ENCODE measurements at places on chromosomes 12 and 14. TPM values are rescaled to one million over a fixed set of nuclear protein-coding genes. Genes with fewer than 3 reads are reported as not detected.
A peak's percentile ranks its signal among the peaks of the same experiment; 100 is the strongest.

DNA sequence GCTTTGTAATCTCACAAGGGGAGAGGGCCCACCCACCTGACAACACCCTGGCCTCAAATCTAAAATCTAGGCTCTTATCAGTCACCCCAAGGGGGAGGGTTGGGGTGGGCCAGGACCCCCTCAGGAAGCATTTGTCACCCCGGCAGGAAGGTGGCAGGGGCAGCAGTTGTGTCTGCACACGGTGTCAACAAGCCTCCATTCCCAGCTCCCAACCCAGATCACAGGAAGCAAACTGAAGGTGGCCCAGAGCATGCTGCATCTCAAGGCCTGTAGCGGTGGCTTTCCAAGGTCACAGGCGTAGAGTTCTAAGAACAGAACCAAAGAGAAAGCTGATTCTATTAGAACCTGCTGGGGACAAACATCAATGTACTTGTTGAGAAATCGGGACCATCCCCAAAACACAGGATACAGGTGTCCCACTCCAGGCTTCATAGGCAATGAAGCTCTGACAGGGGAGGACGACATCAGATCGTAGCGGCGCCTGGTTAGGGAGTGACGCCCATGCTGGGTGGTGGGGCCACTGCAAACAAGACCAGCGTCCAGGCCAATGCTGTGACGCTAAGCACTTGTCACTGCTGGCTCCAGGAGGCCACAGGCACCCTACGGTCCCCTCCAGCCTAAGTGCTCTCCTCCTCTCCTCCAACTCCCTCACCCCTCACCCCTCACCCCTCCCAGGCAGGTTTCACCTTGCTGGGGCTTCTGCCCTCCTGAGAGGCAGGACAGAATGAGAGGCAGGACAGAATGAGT lies 52.9 kb downstream of the CCDC88C start:
- DNase-seq = no peak

The OR2AP1 gene
- total RNA-seq = not detected

DNA sequence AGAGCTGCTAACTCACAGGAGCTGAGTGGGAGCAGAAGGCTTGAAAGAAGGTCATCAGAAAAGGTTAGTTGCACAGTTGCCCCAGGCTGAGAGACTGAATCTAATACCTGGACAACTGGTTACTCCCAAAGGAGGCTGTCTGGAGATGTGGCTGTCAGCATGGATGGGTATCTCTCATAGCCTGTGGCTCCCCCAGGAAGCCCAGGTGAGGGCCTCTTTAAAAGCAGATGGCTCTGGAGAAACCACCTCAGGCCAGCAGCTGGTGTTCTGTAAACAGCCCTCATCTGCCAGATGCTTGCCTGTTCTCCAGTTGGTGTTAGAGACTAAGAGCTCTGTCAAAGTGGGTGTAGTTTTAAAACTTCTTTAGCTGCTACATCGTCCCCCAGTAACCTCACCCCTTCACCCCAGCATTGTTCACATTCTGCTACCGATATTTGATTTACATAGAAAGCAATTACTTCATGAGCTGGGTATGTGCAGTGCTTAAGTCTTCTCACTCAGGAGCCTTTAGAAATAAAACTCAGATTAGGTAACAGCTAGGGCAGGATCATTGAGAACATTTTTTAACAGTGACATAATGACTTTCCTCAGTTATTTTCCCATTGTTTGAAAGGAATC lies 25.8 kb downstream of the DACT1 start:
- DNase-seq = no peak

DNA sequence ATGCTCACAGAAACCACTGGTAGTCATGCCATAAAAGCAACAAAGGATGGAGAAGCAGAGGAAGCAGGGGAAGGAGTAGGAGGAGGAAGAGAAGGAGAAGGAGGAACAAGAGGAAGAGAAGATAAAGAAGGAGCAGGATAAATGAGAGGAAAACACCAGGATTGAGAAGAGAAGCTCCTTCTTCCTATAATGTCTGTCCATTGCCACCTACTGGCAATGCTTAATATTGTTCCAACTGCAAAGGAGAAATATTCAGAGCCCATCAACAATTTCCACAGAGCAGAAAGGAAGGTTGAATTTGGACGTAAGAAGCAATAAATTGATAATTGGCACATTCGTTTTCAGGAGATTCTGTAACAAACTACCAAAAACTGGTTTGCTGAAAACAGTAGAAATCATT lies 898.4 kb downstream of the SLC16A7 start:
- DNase-seq = peak; percentile 50

- DNase-seq = no peak
These were observed 5.3 kb upstream of the PSMD9 start for GRCh38 chr12:121883315-121883660.

DNA sequence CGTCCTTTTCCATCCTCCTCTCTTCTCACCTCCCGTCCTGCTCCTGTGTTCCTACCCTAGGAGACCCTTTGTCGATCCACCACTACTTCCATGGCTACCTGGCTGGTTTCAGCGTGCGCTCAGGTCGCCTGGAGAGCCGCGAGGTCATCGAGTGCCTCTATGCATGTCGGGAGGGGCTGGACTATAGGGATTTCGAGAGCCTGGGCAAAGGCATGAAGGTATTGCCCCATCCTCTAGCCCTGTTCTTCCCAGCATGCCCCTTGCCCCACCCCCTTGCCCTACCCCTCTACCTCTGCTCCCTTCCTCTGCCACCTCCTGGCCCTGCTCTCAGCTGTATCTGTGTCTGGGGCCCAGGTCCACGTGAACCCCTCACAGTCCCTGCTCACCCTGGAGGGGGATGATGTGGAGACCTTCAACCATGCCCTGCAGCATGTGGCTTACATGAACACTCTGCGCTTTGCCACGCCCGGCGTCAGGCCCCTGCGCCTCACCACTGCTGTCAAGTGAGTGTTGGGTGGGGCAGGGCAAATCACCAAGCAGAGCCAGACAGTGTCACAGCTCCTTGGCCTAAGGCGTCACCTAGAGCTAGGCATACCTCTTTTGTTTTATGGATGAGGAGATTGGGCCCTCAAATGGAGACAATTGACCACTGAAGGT lies 12.8 kb downstream of the CLSTN3 start:
- no peak for DNase-seq

The SLC38A4 gene
- not detected for total RNA-seq

DNA sequence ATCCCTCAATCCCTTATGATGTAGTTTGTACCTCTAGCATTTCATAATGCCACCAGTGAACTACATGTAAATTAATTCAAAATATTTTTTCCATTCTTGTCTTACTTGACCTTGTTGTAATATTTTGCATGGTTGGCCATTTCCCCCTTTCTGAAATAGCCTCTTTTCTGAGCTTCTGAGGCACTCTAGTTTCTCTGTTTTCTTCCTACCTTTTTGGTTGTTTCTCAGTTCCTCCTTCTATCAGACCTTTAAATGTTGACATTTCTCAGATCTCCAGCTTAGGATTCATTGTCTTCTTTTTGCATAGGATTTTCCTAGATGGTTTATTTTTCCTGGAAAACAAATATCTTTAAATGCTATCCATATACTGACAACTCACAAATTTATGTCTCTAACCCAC lies 9.8 kb upstream of the RMST start:
- no peak for DNase-seq

DNA sequence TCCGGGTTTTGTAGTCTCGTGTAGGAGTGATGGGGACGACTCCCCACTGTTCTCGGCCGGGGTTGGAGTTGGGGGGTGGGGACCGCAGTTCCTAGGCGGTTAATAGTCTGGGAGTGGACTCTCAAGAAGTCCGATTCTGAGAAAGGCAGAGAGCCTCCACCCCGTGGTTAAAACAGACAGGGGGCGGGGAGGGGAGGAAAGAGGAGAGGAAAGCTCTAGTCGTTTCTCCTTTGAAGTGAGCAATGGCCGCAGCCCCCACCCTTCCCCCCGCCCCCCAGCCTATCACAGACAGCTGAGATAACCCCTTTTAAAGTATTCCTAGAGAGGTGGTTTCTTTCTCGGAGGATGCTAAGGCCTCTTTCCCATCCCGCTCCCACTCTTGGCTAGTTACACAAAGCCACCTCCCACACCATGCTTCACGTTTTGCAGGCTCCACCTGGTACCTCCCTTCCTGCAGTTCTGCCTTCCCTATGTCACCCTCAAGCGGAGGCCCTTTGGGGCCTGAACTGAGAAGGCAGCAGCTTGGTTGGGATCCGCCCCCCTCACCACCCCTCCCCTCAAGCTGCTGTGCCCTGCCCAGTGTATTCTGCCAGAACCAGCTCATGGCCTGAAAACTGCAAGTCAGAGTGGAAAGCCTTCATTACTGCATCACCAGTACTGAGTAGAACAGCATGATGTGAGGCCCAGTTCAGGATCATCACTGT lies 853 bp downstream of the USP5 start:
- DNase-seq = peak; percentile 80

- no peak for DNase-seq
These were observed 72.4 kb downstream of the IGF1 start for GRCh38 chr12:102407776-102408486.

The TC2N gene
- not detected for total RNA-seq

The NEUROD4 gene
- not detected for total RNA-seq

The CLMN gene
- total RNA-seq = 40.1 TPM

- DNase-seq = no peak
These were observed 78.4 kb downstream of the HECTD4 start for GRCh38 chr12:112303799-112304198.

The INHBC gene
- not detected for total RNA-seq

The C1S gene
- total RNA-seq = 4.7 TPM

DNA sequence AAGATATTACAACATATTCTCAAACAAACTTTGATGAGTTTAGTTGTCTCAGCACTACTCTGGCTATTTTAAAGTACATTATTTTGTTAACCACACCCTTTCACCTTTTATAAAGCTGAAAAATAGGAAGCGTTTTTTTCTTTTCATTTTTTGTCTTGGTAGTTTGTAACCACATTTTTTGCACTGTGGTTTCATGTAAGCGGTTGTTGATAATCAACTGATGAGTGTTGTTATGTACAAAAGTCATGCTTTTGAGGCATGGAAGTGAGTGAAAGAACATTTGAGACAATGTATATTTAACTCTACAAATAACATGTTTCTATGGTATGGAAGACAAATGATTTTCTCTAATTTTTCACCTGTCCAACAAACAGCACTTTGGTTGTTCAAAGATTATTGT lies 52.1 kb upstream of the ATP2B1 start:
- DNase-seq = no peak

The AQP6 gene
- 0.79 TPM for total RNA-seq

GRCh38 chr14:39140170-39140569 lies 26.0 kb downstream of the GEMIN2 start:
- DNase-seq = no peak

The SLC4A8 gene
- 9.1 TPM for total RNA-seq

DNA sequence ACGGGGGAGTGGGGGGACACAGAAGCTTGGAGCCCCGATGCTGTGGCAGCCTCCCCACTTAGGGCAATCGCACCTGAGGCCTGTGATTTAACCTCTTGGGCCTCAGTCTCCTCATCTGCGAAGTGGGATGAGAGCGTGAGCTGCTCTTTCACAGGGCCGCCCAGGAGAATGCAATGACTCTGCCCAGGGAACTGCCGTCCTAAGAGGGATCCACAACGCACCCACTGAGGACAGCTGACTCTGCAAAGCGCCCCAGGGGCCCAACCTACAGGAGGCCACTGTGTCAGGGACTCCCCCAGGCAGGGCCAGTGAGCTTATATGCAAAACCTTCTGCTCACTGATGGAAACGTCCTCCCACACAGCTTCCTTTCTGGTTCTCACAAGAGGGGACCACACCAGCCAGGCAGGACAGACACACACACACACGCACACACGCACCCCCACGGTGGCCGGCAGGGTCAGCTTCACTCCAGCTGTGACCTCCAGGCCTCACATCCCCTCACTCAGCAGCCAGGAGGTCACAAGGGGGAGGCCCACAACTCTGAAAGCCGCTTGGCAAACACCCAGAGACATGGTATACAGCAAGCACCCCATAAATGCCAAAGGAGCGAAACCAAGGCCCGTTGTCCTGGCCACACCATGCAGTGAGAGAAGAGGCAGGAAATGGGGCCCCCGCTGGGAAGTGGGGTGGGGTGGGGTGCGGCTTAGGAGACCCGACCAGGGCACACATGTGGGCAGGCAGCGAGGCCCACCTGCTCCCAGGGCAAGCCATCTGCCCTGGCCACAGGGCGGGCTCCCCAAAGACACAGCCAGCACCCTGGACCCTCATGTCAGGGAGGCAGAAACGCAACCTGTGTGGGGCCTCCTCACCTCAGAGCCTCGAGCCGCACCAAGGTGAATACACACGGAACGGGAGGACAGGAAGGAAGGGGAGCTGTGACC lies 73.3 kb downstream of the NCOR2 start:
- peak; percentile 65 for DNase-seq

GRCh38 chr12:79775355-79776027 lies 84.7 kb upstream of the PAWR start:
- DNase-seq = no peak

GRCh38 chr14:94827711-94828447 lies 58.0 kb upstream of the GSC start:
- no peak for DNase-seq

The HSPB8 gene
- total RNA-seq = not detected

GRCh38 chr14:62097072-62097471 lies 334.9 kb downstream of the SNAPC1 start:
- DNase-seq = peak; percentile 81

GRCh38 chr14:63725786-63726460 lies 1.9 kb downstream of the SGPP1 start:
- peak; percentile 75 for DNase-seq

- DNase-seq = no peak
These were observed 4.1 kb upstream of the KIF26A start for GRCh38 chr14:104134061-104134965.

- peak; percentile 73 for DNase-seq
These were observed 288.2 kb upstream of the TMPO start for GRCh38 chr12:98227162-98227561.

GRCh38 chr14:29911810-29912209 lies 15.8 kb downstream of the PRKD1 start:
- no peak for DNase-seq

DNA sequence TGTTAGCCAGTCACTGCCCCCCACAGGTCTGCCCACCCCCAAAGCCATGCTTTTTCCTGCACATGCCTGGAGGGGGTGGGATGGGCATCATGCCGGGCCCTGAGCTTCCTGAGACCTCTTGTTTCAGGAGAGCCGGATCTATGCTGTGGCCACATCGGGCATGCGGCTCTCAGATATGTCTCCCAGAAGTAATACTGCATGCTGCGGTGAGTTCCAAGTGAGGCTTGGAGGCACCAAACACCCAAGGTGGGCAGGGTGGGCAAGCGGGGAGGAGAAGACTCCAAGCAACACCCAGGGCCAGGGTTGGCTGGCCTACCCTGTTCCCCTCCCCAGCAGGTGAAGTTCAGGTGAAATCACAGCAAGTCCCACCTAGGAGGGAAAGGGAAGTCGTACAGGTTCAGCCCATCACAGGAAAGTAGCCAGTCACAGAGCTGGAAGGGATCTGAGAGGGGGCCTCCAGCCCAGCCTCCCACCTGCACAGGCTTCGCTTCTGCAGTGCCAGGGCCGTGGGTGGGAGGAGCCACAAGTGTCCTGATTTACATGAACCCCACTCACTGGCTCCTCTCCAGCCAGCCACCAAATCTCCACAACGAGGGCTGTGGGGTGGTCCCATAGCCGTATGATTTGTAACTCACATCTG lies 30.9 kb downstream of the PIGH start:
- peak; percentile 60 for DNase-seq

The CLEC4A gene
- total RNA-seq = 1.4 TPM

The PPTC7 gene
- 16.1 TPM for total RNA-seq

The SLC5A8 gene
- total RNA-seq = not detected

The TSPAN8 gene
- total RNA-seq = not detected

All from Karpas-422 (cell line).